Stimulated activated CD4-positive, alpha-beta T cell treated with anti-CD3 and anti-CD28 coated beads, Interleukin-2, amount 100 ng/mL, for 24 hours (primary cell): ENCODE measurements at places on chromosomes 5 and 9.

- no peak for DNase-seq
These were observed 40.9 kb upstream of the FABP6 start for GRCh38 chr5:160188141-160189015.

DNA sequence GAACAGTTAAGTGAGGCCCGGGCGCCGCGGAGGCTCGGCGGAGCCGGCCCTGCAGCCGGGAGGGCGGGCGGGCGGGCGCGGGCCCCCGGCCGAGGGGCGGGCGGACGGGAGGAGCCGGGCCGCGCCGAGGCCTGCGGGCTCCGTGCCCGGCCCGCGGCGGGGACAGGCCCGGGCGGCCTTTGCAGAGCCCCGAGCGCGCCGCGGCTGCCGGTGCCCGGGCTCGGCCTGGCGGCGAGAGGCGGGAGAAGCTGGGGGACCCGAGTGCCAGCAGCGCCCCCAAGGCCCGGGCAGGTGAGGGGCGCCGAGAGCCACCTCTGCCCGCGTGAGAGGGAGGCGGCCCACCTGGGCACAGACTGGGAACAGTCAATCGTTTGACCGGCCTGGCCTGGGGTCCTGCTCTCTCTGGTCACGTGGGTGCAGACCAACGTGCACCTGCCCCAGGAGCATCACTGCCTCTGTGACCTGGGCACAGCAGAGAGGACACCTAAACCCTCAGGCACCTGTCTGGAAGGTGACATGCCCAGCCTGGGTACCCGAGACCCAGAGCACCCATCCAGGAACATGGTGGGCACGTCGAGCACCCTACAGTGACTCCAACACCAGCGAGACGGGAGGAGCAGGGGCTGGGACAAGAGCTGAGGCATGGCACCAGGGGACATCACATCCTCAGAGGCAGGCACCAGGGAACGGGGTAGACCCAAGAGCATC is 531 bp downstream of the MVB12B start:
- DNase-seq = peak; percentile 23

- DNase-seq = no peak
These were observed 100.4 kb downstream of the KLHL3 start for GRCh38 chr5:137635521-137635921.

- DNase-seq = no peak
These were observed 44.4 kb downstream of the GNAQ start for GRCh38 chr9:77987081-77987656.

GRCh38 chr9:99286536-99286935 is 64.5 kb downstream of the SEC61B start:
- DNase-seq = no peak

DNA sequence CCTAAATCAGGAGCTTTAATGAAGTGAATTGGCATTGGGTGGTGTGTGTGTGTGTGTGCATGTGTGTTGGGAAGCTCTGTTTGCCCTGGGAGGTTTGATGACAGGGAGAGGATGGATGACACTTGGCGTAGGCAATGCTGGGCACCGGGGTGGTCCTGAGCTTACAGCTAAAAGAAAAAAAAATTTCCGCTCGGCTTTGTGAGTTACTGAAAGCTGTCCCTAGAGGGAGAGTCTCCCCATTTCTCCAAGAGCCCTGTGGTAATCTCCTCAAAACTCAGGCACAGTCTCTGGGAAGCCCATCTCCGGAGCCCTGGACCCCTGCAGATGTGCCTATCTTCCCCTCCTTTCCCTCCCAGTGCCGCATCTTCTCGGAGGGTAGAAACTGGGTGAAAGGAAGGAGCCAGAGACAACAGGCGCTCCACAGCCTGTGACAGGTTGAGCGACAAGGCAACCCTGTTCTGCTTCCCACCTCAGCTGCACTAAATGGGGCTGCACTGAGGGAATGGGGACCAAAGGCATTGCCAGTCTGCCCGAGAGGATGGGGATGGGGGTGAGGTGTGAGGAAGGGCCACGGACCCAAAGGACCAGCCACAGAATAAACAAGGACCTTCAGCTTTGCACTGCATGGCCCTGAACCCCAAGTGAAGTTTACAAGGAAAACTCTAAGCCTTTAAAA is 35.8 kb upstream of the TIFAB start:
- no peak for DNase-seq

- no peak for DNase-seq
These were observed 118.0 kb upstream of the PHYKPL start for GRCh38 chr5:178350361-178351220.

DNA sequence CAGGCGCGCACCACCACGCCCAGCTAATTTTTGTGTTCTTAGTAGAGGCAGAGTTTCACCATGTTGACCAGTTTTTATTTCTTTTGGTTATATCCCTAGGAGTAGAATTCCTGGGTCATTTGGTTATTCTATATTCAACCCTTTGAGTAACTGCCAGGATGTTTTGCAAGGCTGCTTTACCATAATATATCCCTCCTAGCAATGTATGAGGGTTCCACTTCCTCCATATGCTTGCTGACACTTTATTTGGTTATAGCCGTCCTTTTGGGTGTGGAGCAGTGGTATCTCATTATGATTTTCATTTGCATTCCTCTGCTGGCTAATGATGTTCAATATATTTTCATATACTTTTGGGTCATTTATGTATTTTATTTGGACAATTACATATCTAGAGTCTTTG is 81.2 kb downstream of the RAB24 start:
- no peak for DNase-seq

GRCh38 chr9:137592767-137593166 is 2.5 kb upstream of the ZMYND19 start:
- no peak for DNase-seq
